ENCODE measurements at places on chromosomes 3 and 15.

DNA sequence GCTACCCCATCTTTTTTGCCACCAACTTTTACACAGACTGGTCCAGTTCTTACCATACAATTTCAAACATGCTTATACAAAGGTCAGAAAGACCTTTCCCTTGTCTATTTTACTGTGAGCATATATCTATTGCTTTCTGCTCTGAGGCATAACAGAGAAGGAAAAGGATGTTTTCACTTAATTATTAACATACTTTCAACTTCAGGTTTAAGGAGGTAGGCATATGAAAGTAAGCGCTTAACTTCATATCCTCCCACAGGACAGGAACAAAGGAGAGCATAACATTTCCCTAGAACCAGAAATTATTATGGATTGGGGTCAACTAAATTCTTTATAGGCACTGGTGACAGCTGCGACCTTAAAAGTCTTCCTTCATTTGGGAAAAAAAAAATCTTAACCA lies 1.1 kb downstream of the MYEF2 start:
- no peak for DNase-seq

- peak; percentile 68 for DNase-seq
Observed at GRCh38 chr3:43872901-43873300, 182.2 kb downstream of the ABHD5 start.

DNA sequence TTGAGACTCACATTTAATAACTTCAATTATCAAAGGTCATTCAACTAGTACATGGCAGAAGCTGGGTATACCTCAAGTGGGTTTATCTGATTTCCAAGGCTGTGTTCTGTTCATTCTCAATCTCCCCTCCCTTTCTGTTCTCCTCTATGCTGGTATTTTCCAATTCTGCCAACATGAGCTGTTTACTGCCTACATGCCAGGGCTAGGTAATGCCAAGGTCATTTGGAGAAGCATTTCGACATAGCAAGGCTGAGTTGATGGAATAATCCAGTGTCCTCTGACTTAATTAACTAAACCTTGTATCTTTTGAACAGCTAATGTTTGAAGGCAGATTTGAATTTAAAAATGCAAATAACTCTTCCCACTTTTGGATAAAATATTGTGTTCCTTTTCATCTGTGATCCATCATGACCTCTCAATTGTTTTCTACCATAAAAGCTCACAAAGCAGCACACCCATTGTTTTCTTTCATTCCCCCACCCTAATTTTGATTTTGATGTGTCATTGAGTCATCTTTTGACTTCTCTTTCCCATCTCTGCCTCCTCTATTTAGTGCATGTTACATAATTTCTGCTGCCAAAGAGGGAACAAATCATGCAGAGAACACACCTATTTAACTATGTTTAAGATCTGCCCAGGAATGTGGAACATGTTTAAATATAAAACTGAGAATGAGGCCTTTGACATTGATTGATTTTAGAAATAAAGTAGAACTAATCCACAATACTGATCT lies 308.8 kb upstream of the NR2E3 start:
- DNase-seq: no peak

GRCh38 chr3:113896930-113897329 lies 50.9 kb upstream of the ZDHHC23 start:
- DNase-seq: no peak

- no peak for DNase-seq
Observed at GRCh38 chr3:95297581-95297980, 1234.7 kb downstream of the NSUN3 start.

- no peak for DNase-seq
Observed at GRCh38 chr15:44734839-44735481, 1.4 kb upstream of the TRIM69 start.

DNA sequence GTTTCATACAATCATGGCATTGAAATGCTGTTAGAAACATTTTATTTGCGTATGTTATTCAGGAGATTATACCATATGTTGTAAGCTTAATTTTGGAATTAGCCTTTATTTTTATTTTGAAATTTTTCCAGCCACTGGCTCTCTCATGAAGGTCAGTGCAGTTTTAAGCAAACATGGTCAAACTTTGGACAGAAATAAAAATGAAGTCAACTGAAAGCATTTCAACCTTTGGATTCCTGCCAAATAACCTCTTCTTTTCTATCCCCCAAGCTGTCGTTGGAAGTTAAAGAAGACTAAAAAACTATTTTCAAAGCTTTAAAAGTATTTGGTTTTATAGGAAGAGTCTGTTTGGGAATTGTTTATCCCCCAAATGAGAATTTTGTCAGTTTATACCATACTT lies 846.6 kb downstream of the MCTP2 start:
- no peak for DNase-seq

DNA sequence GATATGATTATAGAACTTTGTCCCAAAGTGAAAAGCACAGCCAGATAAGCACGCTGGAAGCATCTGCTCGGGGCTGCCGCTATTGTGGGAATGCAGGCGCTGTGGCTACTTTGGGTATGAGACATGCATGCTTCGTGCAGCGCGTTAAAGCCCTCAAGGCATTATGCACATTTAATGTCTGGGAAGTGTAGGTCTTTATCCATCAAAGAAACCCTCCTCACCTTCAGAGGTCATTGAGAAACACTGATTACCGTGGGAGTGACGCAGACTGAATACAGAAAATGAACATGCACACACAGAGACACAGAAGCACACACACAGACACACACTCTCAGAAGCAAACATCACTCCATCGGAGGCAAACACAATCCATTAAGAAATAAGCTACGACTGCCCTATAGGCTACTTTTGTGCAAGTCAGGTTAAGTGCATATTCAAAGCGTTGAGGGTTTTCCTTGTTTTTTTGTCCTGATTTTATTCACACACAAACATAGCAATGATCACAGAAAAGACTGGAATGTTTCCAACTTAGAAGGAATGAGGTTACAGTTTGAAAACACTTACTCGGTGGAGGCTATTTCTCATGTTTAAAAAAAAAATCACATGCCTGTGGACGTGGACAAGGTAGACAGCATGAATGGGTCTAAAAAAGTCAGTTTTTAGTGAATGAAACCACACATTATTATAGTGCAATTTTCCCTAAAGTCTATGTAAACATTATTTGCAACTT lies 68.5 kb downstream of the PLCH1 start:
- no peak for DNase-seq

GRCh38 chr15:70584838-70585706 lies 178.3 kb downstream of the UACA start:
- DNase-seq: no peak

DNA sequence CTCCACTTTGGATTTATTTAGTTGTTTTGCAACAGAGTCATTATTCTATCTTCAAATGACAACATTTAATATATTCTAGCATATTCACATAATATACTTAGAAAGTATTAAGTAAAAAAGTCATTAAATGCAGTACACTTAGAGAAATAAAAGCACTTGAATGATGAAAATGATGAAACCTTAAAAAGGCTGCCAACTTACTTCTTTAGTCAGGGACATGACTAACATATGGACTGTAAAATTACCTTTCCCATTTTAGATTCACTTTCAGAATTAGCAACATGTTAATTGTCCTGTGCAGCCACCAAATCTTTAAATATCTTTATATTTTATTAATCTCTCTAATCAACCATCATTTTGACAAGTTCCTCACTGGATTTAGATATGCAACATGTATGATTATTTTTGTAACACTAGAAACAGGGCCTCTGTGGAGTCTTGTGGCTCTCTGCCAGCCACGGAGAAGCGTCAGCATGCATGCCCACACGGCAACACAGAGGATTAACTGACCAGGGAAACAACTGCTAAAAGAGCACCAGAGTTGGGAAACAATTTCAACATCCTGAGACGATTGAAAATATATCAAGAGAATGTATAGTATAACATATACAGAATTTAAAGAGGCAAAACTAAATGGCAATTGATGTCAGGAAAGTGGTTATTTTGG lies 95.7 kb downstream of the ANO10 start:
- DNase-seq: no peak

DNA sequence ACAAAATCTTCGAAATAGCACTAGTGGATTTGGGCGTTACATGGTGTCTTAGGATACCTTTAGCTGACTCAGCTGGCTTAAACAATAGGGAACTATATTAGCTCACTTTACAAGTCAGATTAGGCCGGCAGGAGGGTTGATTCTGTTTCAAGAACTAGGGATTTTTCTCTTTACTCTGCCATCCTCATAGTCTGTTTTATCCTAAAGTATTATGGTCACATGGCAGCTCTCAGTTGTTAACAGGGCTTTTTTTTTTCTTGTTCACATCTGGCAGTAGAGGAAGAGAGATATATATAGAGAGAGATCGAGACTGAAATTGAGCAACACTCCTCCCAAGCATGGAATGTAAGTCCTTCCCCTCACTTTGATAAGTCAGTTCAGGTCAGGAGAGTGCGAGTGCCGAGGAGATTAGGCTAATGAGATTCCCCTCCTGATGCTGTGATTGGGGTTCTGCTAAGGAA lies 32.9 kb downstream of the CHP1 start:
- DNase-seq: no peak

GRCh38 chr15:27254055-27254454 lies 283.1 kb downstream of the GABRG3 start:
- no peak for DNase-seq

GRCh38 chr3:105351821-105352220 lies 14.9 kb upstream of the ALCAM start:
- DNase-seq: no peak

GRCh38 chr3:5729852-5730251 lies 542.3 kb downstream of the EDEM1 start:
- DNase-seq: no peak

DNA sequence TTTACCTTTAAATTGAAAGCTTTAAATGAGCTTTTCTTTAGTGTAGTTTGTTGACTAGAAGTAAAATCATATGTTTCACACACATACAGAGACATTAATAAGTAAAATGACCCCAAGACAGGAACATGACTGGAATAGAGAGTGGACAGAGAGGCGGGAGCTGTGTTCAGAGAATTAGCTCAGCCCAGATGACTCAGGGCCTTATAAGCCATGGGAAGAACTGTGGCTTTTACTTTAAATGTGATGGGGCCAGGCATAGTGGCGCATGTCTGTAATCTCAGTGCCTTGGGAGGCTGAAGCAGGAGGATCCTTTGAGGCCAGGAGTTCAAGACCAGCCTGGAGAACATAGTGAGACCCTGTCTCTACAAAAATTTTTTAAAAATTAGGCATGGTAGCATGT lies 26.7 kb downstream of the SACM1L start:
- no peak for DNase-seq

DNA sequence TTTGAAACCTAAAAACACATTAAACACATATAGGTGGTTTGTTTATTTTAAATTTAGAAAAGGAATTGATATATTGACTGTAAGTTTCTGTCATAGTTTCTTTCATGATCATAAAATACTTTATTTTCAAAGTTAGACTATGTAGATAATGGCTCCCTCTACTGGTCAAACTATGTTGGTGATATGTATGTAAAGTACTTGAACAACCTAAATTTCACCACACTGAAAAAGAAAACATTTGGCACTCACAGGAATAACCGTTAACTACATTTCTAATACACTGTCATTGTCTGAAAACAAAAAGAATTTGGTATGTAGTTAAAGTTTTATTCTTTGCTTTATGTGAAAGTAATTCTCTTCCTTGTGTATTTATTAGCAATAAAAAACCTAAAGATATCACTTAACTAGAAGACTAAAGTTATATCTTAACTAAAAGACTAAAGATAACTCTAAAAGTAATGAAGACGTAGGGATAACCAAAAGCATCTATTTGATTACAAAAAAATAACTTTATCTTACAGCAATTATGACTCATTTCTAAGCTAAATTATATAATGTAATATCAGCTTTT lies 427.5 kb downstream of the VGLL3 start:
- no peak for DNase-seq

- DNase-seq: peak; percentile 39
Observed at GRCh38 chr3:4355401-4356219, 52.4 kb downstream of the SETMAR start.

GRCh38 chr3:81199587-81199986 lies 561.9 kb downstream of the GBE1 start:
- no peak for DNase-seq

DNA sequence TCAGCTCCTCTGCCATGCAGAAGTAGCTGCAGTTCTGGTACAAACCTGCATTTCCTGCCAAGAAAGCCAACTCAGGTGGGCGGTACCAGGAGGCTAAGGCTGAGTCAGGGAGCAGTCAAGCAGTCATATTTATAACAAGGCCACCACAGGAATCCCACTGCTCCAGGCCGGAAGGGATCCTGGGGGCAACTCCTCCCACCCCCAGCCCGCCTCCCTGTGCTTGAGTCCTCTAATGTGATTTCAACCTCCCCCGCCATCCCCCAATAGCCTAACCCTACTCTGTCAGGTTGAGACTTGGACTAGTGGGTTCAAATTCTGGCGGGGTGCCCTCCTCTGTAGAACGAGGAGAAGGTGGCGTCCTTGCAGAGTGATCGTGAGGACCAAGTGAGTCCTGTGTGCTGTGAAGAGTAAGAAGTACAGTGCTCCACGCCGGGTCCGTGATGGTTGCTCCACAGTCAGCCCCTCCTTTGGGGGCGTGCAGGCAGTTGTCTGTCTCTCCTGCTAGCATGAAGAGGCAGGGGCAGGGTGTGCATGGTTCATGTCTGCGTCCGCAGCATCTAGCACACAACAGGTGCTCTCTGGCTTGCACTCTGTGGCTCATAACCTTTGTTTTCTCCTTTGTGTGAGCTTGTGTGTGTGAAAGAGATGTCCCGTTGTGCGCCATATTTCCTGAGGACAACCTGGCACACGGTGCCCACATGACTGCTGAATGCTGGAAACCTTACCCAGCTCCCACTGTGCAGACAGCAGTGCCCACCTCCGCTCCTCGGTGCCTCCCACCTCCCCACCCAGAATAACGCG lies 78.3 kb downstream of the SMAD6 start:
- DNase-seq: peak; percentile 32

GRCh38 chr3:59839810-59840515 lies 790.1 kb upstream of the CFAP20DC start:
- DNase-seq: no peak

DNA sequence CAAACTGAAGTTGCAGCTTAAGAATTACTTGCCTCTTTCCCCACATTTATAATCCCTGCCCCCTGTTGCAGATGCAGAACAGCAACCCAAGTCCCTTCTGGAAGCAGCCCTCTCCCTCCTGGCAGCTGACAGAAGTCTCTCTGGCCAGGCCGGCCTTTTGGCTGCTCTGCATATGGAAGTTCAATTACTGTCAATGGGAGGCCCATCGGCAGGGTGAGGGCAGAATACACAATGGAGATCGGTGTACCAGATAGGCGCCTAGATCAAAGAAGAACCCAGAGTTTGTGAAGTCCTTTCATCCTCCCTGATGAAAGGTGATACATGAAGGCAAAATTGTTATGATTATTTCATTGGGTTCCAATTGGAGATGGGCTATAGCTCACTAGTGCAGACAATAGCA lies 327.9 kb upstream of the CTNNB1 start:
- no peak for DNase-seq
